ENCODE measurements at places on chromosomes 3 and 15.

DNA sequence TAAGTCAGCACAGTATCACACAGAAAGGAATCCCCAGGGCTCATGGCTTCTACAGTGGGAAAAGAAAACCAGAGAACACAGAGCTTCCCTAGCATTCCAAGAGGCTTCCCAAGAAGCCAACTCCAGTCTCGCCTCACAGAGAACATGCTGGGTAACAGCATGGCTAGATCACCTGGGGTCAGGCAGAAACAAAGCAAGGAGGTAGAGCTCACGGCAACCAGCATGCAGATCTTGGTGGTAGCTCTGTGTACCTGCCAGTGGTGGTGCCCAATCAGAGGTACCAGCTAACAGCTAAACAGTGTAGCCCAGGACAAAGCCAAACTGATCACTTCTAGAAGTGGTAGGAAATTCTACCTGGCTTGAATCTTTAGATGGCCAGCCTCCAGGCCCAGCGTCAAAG, 31.3 kb downstream of the POLQ start:
- no peak for DNase-seq

GRCh38 chr15:60396560-60396957, 1.2 kb downstream of the ANXA2 start:
- no peak for DNase-seq

DNA sequence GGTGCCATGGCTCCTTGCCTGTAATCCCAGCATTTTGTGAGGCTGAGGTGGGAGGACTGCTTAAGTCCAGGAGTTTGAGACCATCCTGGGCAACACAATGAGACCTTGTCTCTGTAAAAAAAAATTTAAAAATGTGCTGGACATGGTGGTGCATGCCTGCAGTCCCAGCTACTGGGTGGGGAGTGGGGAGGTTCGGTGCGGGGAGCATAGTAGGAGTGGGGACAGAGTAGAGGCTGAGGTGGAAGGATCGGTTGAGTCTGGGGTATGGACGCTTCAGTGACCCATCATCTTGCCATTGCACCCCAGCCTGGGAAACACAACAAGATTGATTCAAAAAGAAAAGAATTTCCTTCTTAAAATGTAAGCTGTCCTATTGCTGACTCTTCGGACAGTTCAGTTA, 1490.0 kb upstream of the GBE1 start:
- DNase-seq = no peak

DNA sequence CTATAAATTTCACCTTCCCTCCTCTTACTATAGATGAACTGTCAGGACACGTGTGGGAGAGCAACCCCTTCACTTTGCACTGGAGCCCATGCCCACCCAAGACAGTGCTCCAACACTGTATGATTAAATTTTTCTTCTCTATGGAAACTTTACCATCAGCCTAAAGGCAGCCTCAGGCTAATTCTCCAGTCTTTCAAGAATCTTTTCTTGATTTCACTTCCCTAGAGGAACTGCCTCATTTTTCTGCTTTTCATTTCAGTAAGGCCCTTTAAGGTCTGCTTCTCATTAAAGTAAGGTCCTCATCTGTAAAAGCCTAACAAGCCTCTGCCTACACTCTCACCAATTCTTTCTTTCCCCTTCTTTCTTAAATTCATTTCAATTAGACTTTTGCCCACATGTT, 137.3 kb downstream of the KCNMB2 start:
- no peak for DNase-seq

GRCh38 chr15:90677807-90678790, 39.0 kb upstream of the BLM start:
- no peak for DNase-seq

- DNase-seq = no peak
These were observed 13.8 kb downstream of the XCR1 start for GRCh38 chr3:46013316-46014094.

- no peak for DNase-seq
These were observed 36.2 kb downstream of the SSR3 start for GRCh38 chr3:156518726-156519125.

DNA sequence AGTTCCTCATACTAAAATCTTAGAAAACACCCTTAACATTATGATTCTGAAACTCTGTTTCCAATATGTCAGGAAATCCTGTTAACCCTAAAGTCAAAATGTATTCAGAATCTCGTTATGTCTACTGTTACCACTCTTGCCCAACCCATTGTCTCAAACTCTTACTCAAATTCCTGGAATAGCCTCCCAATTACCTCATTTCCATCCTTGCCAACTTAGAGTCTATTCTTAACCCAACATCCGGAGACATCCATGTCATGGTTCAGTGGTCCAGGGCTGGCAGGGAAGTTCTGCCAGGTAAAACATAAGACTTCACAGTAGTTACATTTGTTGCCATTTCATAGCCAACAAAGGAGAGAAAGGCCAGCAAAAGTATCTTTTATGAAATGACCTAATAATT, 593.9 kb downstream of the PYDC2 start:
- DNase-seq = no peak

Measured in HFF-Myc (cell line).